SW480 (cell line): ENCODE measurements at places on chromosomes 16 and 17.

DNA sequence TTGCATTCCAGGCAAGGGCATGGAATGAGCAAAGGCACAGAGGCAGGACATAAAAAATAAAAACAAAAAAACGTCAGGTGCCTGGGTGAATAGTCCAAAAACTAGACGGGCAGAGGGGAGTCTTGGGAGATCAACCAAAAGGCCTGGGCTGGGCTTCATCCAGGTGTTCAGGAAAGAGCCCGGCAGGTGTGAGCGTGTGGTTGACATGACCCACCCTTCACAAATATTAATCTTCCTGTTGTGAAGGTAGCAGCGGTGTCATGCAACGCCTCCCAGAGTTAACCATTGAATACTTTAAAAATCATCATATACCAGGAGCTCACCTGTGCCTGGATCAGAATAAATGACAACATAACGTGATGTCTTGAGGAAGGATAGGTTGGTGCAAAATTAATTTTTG, 90.6 kb downstream of the USP22 start:
- peak; percentile 76 for DNase-seq

DNA sequence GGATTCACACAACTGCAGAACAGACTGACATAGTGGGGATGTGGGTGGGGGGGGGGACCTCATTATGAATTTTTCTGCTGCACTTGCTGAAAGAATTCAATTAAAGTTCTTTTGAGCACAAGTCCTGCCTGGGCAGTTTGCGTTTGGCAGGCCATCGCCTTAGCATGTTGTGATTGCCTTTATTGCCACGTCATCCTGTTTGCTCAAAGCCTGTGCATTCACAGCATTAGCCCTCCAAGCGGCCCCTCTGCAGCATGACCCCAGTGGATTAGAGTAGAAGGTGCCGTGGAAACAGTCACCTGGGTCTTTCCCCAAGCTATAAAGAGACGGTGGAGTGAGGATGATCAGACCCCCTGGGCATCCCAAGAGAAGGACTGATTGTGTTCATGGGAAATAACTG, 17.2 kb downstream of the MSI2 start:
- no peak for DNase-seq

GRCh38 chr16:66886914-66887313, 6.6 kb downstream of the PDP2 start:
- DNase-seq, result no peak

DNA sequence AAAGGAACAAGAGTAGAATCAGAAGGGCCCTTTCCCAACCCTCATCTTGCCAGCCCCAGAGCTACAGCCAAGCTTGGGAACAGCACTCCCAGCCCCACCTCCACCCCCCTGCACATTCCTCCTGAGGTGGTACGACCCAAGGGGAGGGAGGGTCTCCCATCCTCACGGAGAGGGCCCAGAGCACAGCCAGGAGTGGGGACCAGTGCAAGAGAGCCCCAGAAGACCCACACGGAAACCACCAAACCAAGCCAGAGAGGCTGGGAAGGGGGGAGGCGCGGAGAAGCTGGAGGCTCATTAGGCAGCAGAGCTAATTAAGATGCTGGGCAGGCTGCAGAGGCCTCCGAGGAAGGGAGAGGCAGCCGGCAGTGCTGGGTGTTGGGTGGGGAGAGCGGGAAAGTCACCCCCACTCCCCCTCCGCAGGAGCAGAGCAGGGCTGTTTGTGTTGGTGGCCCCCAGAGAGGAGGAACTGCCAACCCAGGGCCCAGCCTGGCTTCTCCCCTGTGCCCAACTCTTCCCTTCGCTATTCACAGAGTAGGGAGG, 2.4 kb downstream of the CACNB1 start:
- no peak for DNase-seq

GRCh38 chr17:28227316-28228108, 91.5 kb upstream of the TMEM97 start:
- peak; percentile 94 for DNase-seq

GRCh38 chr17:50371526-50371925, 1.5 kb downstream of the MRPL27 start:
- no peak for DNase-seq

DNA sequence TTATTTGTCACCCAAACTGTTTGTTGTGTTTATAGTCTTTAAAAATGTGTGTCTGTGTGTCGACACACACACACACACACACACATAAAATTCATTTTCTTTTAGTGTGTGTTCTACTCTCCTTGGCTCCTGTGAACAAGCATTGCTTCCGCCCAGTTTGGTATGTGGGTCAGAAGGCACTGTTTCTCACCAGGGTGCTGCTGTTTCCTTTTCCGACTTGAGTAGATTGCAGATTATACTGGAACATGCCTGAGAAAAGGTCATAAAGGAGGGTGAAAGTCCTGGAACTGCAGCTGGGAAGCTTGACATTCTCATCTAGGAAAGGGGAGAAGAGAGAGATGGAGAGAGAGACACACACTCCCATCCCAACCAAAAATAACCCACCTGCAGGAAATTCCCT, 330.3 kb downstream of the BCAS3 start:
- DNase-seq, result no peak

DNA sequence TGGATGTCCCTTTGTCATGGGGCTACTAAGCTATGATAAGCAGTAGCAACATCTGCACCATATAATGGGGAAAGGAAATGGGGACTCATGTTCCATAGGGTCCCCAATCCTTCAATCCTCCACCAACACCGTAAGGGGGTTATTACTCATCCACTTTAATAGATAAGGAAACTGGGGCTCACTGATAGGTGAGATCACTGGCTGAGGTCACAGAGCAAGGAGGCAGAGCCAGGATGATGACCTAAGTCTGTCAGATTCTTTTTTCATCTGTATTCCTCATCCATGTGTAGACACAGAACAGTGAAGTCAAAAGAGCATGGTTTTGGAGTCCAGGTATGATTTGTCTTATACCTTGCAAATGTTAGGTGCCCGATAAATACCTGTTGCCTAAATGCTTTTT, 10.5 kb upstream of the ADAMTS18 start:
- no peak for DNase-seq

DNA sequence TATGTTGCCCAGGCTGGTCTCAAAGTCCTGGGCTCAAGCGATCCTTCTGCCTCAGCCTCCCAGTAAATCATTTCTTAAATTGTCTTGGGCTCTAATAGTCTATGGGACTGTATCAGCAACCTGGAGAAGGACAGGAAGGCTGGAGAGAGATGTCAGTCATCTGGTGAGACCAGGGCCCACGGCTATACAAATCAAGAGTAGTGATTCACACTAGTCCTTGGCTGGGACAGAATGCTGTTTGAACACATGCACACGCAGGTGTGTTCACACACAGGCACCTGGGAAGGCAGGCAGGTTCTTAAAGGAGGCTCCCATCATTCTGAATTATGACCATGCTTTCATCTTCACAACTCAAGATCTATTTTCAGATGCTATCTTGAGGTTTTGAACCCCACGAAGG, 14.1 kb downstream of the NQO1 start:
- no peak for DNase-seq

DNA sequence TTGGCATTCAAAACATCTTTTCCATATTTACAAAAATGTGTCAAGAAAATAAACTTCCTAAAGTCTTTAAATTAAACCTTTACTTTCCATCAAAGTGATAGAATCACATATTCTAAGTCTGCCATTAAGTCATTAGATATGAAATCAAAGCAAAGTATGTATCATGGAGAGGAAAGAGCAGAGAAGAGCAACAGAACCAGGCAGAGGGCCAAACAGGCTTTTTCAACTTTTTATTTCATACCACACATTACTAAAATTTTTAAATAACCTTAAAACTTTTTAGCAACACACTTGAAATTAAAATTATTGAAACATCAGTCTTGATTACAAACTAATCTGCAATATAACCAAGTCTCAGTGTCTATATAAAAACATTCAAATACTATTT, 13.8 kb downstream of the SIAH1 start:
- no peak for DNase-seq

DNA sequence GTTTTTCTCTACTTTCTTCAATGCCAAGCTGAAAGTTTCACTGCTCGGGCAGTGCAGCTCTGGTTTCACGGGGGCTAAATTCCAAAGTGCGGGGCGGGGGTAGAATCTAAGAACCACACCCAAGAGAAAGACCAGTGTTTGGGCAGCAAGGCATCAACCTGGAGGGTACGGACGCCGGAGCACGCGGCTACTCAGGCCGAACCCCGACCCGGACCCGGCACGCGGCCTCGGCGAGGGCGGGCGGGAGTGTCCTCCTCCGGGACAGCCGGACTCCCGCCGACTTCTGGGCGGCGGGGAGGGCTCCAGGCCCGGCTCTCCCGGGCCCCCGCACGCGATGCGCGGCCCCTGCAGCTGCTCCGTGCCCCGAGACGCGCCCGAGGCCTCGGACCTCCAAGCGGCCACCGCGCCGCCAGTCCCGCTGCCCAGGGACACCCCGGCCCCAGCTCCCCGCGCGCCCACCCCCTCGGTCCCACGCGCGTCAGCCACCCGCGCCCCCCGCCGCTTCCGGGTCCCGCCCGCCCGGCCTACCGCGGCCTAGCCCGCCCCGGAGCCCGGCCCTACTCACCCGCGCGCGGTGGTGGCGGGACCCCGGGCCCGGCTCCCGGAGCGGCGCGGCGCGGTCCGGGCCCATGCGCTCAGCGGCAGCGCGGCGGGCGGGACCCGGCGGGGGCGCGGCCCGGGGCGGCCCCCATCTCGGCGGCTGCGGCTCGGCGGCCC, 561 bp downstream of the AXIN1 start:
- DNase-seq, result peak; percentile 23

GRCh38 chr17:70074956-70075355, at the start of gene KCNJ16:
Gene KCNJ16 (plus strand): TSS chr17:70075225. CDS start chr17:70132088, 56,863 bp downstream.
- no peak for DNase-seq

DNA sequence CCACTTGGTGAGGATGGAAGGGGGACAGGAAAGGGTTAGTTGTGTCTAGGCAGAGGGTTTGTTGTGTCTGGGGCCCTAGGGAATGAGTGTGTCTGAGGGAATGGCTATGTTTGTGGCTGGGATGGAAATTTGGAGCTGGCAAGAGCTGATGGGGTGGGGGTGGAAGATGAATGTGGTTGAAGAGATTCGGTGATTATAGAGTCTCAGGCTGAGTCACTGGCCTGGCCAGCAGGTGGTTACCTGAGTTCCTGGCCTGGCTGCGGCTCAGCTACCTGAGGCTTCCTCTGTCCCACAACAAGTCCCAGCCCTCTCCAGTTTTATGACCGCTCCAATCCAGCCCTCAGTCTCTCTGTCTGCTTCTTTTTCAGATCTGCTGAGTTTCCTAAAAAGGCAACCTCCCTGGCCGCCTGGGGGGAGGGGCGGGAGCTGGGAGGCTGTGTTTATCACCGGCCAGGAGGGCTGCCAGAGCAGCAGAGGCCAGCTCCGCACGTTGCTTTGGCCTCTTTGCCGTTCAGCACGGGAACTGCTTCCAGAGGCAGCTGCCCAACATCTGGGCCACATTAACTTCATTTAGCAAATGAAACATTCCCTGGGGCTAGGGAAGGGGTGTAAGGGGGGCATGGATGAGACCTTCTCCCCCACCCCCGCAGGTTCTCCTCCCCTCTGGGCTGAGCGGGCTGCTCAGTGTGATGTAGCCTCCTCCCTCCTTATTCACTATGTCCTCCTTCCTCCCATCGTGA, 21.8 kb downstream of the ITGB3 start:
- DNase-seq, result peak; percentile 54

DNA sequence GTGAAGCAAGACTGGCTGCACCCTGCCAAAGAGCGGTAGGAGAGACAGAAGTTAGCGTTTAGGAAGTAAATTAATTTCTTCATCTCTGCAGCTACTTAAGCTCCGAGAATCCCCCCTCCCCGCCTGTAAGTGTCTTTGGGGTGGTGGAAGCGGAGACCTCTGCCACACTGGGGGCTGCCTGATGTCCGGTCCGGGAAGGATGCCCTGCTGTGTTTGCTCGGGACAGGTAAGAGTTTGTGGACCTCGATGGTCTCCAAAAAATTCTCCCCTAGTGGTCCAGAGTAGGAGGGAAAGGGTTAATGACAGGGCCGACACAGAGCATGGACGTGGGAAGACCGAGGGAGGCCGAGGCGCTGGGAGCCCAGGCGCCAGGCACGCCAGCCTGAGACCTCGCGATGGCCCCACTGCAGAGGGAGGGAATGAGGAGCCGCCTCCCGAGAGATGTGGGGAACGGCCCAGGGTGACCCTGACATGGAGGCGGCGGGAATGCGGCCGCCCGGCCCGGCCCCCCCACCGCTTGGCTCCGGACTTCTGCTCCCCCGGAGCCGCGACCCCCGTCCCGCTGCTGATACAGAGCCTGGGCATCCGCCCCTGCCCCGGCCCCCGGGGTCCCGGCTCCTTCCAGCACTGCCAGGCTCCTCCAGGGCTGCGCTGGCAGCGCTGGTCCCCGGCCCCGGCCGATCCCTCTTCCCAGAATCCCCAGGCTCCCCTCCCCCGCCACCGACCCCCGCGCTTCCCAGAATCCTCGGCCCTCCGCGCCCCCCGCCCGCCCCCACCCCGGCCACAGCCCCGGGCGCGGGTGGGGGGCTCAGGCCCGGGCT, 680 bp downstream of the ZNF629 start:
- peak; percentile 41 for DNase-seq

GRCh38 chr17:41835800-41836549, at the start of gene NT5C3B:
Gene NT5C3B (minus strand): TSS chr17:41836232. CDS start chr17:41836193, 39 bp downstream.
- DNase-seq, result peak; percentile 37

DNA sequence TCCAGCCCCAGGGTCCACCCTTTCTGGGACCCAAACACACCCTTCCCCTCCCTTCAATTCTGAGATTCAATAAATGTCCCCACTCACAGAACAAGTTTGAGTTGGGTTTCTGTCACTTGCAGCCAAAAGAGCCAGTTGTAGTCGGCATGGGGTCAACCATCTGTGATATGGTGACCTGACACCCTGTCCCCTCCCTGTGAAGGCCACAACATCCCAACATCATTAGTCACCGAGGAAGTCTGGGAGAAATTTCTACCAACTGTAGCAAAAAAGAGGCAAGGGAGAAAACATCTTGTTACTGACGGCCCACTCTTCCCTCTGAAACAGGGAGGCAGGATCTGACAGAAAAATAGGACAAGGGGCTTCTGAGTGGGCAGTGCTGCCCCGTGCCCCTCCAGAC, 638 bp upstream of the LYZL6 start:
- peak; percentile 6 for DNase-seq

DNA sequence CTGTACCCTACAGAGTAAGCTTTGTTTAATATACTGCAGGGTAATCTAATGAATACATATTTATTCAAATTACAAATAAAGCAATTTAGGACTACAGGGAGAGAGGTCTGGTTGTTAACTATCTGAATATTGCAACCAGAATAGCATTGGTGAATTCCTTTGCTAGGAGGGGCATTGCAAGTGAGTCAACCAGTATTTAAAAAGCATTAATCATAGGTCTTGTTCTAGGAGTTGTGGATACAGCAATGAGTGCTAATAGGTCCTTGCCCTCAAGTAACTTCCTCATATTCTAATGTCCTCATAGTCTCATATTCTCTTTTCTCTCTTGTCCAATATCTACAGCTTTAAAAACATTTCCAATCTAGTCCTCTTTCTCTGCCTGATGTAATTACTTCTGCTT, 531.4 kb downstream of the CDH11 start:
- no peak for DNase-seq

GRCh38 chr17:7561589-7562207, at the start of gene SENP3:
Gene SENP3 (plus strand): TSS chr17:7561919. CDS start chr17:7563077, 1,158 bp downstream.
- DNase-seq, result peak; percentile 88
